ENCODE measurements at places on chromosomes 1 and 21.
A peak's percentile ranks its signal among the peaks of the same experiment; 100 is the strongest.

GRCh38 chr1:93602101-93602500 lies 79.5 kb downstream of the BCAR3 start:
- no peak for DNase-seq

DNA sequence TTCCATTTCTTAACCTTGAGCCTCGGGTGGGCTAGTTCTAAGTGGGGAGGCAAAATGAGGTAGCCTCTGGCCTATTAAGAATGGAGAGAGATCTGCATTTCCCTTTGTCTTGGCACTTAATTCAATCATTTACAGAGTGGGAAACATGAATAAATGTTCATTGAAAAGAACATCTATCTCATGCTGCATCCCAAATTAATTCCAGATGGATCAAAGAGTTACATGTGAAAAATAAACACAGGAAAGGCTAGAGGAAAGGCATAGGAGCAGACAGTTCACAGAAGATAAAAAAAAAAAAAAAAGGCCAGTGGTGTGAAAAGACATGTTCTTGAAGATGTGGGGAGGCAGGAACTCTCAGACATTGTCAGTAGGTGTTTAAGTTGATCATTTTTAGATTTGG lies 35.7 kb upstream of the EPS8L3 start:
- peak; percentile 44 for DNase-seq

- no peak for DNase-seq
Observed at GRCh38 chr1:7610106-7610731, 160.9 kb upstream of the VAMP3 start.

- no peak for DNase-seq
Observed at GRCh38 chr21:33578959-33579542, 9.4 kb downstream of the DONSON start.

GRCh38 chr1:246827396-246827795 lies 103.2 kb downstream of the SCCPDH start:
- DNase-seq, result no peak

DNA sequence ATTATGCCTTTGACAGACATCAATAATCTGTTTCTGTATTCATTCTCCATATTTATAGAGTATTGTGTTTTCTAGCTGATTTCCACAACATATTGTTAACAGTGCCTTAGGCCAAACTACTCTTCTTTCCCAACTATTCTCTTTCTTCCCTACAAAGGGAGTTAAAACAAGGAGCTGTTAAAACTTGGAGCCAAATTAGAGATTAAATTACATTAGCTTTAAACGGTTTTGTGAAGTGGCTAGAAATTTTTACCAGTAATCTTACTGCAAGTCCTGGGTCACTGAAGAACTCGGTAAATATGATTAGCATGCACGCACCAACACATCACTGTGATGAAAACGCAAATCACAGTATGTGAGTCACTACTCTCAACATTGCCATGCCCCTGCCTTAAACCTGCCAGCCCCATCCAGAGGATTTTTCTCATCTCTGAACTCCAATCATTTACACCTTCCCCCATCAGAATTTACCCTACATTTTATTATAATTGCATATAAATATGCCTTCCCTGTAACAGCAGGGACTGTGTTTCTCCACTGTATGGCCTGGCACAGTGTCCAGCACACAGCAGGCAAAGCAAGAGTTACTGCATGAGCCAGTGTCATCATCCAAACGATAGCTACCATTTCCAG lies 1.5 kb upstream of the PRDX6 start:
- DNase-seq, result peak; percentile 82

GRCh38 chr1:99579691-99580172 lies 66.2 kb upstream of the PALMD start:
- DNase-seq, result no peak

DNA sequence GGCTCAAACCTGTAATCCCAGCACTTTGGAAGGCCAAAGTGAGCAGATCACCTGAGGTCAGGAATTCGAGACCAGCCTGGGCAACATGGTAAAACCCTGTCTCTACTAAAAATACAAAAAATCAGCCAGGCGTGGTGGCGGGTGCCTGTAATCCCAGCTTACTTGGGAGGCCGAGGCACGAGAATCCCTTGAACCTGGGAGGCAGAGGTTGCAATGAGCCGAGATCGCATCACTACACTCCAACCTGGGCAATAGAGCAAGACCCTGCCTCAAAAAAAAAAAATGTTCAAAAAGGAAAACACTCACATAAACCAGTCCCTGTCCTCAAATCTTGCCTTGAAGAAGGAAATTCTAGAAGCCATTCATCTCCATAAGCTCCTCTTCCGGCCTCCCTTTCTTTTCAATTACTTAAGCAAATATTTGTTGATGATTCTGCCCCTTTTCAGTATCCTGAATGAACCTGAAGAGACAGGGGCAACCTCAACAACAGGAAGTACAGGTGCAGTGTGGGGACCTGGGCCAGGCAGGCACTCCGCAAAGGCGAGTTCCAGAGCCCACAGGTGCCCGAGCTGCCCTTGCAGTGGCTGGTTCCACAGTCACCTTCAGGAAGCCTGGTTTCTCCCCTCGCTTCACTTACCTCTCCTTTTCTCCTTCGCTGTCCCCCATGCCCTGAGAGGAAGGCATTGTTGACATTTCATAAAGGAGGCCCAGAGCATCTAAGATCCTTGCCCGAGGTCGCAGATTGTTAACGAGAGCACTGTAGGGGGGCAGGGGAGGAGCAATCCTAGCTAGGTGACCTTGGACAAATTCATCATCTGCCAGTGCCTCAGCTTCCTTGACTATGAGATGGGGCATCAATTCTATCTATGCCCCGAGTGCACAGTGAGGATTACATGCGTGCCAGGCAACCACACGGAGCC lies 8.9 kb upstream of the LEFTY1 start:
- no peak for DNase-seq

DNA sequence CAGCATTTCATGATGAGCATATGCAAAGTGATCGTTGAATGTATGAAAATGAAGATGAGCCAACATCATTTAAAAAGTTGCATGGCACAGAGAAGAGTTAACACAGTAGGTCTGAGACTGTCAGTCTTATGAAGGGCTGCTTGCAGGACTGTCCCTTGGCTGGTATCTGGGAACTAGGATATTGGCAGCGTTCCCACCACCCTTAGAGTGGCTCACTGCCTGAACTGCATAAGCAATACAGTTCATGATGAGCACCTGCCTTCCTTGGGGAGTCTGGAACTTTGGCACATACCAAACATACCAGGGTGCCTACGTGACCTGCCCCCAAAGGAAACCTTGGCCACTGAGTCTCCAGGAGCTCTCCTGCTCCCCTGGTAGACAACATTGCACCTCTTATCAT lies 161.8 kb downstream of the DSCAM start:
- no peak for DNase-seq
